ENCODE measurements at places on chromosomes 4 and X.

DNA sequence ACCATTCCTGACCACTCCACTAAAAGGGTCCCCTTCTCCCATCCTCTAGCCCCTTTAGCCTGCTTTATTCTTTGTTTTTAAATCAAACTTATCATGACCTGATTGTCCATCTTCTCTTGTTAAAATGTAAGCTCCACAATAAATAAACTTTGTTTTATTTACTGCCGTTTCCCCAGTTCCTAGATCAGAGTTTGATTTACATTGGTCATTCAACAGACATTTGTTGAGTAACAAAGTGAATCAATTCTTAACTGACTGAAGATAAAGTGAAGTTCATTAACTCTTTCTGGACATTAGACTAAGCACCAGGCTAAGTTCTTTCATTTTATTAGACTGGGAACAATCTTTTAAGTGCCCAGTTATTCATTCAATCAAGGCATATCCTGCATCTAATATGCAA, 263.2 kb upstream of the FTHL17 start:
- DNase-seq = no peak

DNA sequence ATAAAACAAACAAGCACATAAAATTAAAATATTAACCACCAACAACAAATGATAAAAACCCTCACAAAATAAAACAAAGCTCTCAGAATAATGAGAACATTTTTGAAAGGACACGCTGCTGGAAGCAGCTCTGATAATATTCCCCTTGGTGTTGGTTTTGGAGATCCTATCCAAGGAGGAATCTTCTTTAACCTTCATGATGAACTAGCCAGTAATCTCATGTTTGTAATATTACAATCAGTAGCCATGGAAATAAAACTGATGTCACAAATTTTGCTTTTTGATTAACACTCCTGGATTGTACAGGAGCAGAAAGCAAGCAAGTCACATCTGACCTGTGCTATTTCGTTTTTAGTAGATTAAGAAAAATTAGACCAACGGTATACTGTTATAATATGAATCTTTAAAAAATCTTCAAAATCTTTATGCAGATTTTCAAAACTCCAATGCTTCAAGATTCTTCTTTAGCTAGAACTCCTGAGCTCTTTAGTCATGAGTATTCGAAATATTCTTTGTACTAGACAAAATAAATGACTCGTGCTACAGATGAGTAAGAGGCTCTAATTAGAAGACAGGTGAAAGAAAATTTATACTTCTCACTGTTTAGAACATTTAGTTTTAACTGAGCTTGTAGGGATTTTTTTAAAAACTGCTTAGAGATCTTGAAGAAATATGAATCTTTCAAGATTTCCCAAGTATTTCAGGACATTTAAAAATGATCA, 154.1 kb downstream of the RASL11B start:
- no peak for DNase-seq

DNA sequence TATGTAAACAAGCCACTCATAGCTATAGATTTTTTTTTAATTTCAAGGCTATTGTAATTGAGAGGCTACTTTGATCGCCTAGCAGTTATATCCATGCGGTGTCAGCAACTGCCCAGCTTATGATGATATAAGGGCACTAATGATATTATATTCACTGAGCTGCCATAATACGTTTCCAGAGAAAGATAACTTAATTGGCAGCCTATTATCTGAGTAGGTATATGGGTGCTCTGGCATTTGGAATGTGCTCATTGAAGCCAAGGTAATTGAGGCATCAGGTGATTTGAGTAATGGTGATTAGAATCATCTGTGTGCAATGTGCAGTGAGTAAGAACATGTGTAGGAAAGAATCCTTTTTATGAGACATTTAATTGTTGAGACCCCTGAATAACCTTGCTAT, 490.0 kb downstream of the CENPC start:
- DNase-seq = peak; percentile 21

- DNase-seq = no peak
These were observed 2.5 kb downstream of the ADAMTS3 start for GRCh38 chr4:72566464-72566972.

DNA sequence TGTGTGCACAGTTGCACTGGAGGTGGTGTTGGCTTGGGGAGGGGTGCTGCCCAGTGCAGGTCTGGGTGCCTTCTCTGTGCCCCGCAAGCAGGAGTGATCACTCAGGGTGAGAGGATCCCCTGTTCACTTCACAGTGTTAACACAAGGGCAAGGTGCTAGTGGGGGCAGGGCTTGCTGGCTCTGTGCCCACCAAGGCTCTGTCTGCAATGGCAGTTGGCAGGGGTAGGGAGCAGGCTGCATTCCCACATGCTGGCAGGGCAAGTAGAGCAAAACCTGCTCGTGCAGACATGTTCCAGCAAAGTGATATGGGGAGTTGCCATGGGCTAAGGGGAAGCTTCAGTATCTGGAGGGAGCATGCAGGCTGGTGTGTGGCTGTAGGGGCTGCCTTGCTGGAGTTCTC, 428.0 kb downstream of the ZNF674 start:
- DNase-seq = no peak

- no peak for DNase-seq
These were observed 59.9 kb downstream of the TRIML1 start for GRCh38 chr4:188198982-188199792.

GRCh38 chrX:54043056-54043455, 1.2 kb downstream of the PHF8 start:
- DNase-seq = no peak

- no peak for DNase-seq
These were observed 203.9 kb upstream of the LEF1 start for GRCh38 chr4:108372681-108373080.

All from NCI-H2171 treated with DMSO at 0.1 percent for 48 hours (cell line).